ENCODE measurements at places on chromosomes 13 and 19.

- no peak for DNase-seq
These were observed 311.2 kb downstream of the FOXO1 start for GRCh38 chr13:40355126-40355724.

DNA sequence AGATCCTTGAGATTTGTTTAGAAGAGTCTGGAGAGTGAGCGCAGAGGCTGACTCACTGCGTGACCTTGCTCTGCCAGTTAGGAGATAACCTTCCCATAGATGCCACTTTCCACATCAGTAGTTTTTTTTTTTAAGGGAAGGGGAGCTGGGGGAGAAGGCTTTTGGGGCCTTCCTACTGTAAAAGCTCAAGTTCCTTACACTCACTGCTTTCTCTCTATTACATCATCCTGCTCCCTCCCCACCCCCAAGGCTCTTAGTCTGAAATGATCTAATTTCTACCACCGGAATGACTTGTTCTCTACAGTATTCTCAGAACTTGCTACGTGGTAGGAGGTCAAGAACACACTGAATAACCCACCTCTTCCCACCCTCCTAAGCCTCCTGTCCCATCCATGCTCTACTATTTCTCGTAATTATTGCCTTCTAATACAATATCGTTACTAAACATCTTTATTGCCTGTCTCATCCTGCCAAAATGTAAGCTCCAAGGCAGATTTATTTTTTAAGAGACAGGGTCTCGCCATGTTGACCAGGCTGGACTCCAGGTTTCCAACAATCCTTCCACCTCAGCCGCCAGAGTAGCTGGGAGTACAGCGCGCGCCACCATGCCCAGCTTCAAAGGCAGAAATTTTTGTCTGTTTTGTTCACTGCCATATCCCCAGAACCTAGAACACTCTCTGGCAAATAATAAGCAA is 1.2 kb downstream of the LONP1 start:
- DNase-seq, result peak; percentile 73

DNA sequence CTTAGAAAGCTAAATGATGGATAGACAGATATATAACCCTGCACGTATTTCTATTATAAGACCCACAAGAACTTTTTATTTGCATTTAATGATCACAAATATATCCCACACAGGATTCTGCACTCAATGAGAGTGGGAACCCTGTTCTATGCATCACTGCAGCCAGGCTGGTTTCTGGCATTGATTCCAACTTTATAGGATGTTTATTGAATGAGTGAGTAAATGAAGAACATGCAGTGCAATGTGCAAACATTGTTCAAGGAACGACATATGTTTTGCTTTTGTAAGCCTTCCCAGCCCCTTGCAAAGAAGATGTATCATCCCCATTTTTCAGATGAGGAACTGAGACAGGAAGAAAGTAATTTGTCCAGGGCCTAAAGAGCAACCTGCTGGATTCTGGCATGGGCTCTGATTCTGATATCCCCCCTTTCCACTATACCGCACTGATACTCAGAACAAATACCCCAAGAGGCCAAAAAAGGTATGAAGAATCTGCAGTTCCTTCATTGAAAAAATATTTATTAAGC is 246.3 kb downstream of the LACC1 start:
- peak; percentile 29 for DNase-seq

DNA sequence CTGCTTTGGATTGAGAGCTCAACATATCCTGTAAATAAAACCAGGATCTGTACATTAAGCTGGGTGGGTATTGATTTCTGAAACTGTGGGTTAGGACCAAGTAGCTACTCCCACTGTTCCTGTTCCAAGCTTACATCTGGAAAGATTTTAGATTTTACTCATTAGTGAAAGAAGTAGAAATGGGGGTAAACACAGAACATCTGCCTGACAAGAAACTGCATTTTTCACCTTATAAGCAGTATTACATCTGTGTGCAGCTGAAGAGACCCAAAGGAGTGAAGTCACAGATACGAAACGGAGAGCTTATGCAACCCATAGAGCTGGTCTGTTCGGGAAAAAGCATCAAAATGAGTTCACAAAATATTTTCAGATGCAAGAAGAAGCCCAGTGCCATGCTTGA is 235.2 kb downstream of the SLITRK5 start:
- no peak for DNase-seq

Measured in AG04449 (cell line).